ENCODE measurements at places on chromosomes 2 and 18.

DNA sequence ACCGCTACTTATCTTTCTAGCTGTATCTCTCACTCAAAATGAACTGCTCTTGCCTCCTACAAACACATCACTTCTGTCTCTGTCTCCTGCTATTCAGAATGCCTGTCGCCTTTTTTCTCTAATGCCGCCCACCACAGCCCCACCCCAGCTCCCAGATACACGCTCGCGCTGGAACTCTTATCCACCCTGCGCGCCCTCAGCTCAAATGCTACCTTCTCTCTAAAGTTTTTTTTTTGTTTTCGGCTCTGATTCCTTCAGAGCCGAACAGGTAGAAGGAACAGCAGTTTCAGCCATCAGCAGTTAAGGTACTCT is 3.9 kb upstream of the SOS1 start:
- DNase-seq, result no peak

DNA sequence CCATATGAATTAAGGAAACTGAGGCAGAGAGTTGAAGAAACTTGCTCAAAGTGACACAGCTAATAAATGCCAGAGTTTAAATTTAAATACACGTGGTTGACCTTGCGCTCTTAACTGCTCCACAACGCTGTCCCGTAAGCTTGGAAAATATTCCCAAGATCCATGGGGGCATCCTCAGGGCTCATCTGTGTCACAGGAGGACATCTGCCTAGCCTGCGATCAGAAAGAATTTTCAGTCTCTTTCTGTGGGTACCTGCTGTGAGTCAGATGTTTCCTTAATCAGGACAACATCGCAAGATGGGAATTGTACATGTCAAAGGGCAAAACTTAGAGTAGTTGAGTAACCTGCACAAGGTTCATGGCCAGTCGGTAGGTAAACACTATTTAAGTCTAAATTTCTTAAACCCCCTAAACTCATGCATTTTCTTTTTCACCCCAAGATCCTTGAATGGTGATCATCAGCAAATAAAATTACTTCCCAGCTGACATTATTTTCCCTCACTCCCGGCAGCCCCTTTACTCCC is 1.4 kb downstream of the CMPK2 start:
- no peak for DNase-seq

DNA sequence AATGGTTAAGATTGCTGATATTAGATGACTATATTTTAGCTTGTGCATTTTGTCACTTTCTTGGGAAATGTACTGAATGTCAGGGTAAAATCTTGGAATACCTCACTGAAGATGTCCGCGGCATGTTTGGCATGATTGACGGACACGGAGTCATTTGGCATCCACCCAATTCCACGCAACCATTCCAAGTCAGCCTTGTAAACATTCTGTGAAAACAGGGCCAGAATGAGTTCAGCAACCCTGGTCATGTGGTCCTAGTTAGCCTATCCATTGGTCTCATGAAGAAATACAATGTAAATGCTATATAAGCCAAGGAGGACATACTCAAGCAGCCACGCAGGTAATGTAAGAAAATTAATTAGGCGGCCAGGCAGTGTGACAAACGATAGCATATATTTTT is 159.5 kb downstream of the RIF1 start:
- no peak for DNase-seq

GRCh38 chr18:75170022-75170789 is 38.7 kb downstream of the PTGR3 start:
- no peak for DNase-seq

- no peak for DNase-seq
Measured at GRCh38 chr2:64865831-64866345, 123.3 kb upstream of the SLC1A4 start.

- no peak for DNase-seq
Measured at GRCh38 chr18:6449213-6449612, 34.5 kb upstream of the L3MBTL4 start.

DNA sequence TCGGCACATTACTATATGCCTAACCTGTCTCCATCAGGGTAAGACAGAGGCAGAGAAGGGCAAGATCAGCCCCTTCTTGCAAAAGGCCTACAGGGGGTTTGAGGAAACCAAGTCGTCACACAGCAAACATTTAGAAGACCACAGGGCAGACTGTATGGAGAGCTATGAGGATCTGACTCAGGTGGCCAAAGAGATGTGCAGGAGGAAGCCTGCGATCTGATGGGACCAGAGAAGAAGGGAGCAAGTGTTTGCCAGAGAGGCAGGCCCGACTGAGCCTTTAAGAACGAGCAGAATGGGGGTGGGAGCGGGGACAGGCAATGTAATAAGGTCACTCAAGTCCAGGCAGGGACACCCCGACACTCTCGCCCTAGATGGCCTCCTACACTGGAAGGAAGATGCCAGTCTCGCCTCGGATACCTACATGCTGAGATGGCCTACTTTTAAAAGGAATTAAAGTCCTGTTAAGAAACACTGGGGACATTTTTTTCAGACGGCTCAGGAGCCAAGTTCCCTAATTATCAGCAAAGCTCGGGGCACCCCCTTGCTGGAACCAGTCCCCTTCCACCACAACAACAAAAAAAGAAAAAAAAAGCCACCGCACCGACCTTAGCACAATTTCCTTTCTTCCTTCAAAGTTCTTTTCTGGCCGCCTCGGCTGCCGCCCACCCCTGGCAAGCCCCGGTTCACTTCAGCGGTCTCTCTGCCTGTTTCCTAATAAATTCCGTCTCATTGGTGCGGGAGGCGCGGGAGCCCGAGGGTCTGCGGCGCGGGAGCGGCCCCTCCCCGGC is 1.5 kb downstream of the SFXN5 start:
- DNase-seq, result peak; percentile 93

GRCh38 chr2:176763130-176763529 is 449.5 kb upstream of the HNRNPA3 start:
- no peak for DNase-seq

- no peak for DNase-seq
Measured at GRCh38 chr2:223735035-223735640, 102.2 kb downstream of the AP1S3 start.

- no peak for DNase-seq
Measured at GRCh38 chr2:241936457-241937133, 67.1 kb downstream of the RTP5 start.

DNA sequence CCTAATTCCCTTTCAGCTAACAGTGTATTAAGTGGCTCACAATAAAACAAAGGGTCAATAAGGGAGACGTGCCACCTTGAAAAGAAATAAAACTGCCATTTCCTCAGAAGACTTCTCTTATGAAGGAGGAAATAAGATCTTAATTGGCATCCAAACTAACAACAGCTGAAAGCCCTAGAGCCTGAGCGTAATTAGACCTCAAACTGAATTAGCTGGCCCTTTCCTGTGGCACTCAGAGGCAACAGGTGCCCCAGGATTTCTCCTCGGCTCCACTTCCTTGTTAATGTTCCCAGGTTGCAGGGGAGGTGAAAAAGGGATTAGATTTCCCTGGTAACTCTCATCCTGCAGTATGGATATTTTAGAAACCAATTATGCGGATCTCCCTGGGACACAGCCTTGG is 804.3 kb downstream of the DCDC2C start:
- DNase-seq, result no peak

GRCh38 chr2:146031158-146031557 is 1511.2 kb upstream of the ZEB2 start:
- no peak for DNase-seq

- no peak for DNase-seq
Measured at GRCh38 chr2:128630974-128631697, 312.5 kb upstream of the HS6ST1 start.

GRCh38 chr18:31244771-31245394 is 73.1 kb upstream of the DSG1 start:
- no peak for DNase-seq

Measured in common myeloid progenitor, CD34-positive (primary cell).